NCI-H2227 treated with DMSO at 0.1 percent for 48 hours (cell line): ENCODE measurements at places on chromosomes 5 and 9.

- peak; percentile 70 for DNase-seq
These were observed 1.1 kb downstream of the ZNF367 start for GRCh38 chr9:96417051-96417586.

DNA sequence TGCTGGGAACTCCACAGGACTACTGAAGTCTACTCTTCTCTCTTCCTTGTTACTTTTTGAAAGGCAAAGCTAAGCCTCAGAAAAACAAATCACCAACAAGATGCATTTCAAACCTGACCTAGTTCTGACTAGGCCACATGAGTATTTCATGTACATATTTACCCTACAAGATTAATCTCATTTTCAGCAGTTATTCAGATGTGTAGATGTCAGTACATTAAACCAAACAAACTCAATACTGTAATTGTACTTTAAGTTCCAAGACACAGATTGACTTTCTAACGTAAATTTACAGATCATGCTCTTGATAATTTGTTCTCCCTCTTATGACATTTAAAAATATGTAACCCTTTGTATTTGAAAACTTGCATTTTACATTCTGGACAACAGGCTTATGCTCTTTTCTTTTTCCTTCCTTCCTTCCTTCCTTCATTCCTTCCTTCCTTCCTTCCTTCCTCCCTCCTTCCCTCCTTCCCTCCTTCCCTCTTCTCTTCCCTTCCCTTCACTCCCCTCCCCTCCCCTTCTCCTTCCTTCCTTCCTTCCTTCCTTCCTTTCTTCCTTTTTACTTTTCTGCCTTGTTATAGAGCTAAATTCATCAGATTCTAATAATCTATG lies 1653.4 kb downstream of the EFNA5 start:
- DNase-seq = no peak

DNA sequence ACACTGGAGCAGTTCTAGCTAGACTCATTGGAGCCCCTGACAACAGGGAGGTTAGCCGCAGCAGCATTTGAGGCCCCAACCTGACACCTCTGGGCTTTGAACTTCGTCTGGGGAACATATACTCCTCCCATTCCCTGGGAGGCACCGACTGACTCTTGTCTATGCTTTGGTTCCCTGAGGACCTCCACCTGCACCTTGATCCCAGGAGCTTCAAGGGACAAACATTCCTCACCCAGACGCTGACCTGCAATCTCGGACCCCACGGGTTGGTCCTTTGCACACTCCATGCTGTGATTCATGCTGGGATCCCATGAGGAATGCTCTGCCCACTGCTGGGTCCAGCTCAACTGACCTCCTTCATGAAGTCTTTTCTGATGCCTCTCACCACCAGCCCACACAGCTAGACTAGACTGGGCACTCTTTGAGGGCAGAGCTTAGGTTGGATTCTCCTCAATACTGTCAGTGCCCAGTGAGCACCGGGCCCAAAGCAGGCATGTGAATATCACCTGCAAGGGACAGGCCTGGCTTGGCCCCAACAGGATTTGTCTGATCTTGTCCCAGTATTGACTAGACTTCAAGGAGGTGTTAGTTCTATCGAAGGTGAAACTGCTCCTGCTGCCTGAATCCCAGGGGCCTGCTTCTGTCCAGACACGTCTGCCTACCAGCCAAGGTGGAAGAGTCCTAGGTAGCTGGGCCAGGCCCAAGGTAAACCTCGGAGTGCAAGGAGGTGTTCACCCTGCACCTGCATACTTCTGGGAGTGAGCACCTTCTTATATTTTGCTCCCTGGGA lies 51.8 kb upstream of the ZBTB43 start:
- DNase-seq = no peak

- no peak for DNase-seq
These were observed 174.3 kb downstream of the PAPPA start for GRCh38 chr9:116327701-116328405.

- no peak for DNase-seq
These were observed 57.9 kb upstream of the FST start for GRCh38 chr5:53422539-53422938.

GRCh38 chr9:127131871-127132270 lies 9.4 kb upstream of the ANGPTL2 start:
- no peak for DNase-seq

- DNase-seq = no peak
These were observed 16.5 kb upstream of the IRX4 start for GRCh38 chr5:1899201-1899600.

- DNase-seq = no peak
These were observed 196.2 kb upstream of the TARS1 start for GRCh38 chr5:33244441-33245150.

DNA sequence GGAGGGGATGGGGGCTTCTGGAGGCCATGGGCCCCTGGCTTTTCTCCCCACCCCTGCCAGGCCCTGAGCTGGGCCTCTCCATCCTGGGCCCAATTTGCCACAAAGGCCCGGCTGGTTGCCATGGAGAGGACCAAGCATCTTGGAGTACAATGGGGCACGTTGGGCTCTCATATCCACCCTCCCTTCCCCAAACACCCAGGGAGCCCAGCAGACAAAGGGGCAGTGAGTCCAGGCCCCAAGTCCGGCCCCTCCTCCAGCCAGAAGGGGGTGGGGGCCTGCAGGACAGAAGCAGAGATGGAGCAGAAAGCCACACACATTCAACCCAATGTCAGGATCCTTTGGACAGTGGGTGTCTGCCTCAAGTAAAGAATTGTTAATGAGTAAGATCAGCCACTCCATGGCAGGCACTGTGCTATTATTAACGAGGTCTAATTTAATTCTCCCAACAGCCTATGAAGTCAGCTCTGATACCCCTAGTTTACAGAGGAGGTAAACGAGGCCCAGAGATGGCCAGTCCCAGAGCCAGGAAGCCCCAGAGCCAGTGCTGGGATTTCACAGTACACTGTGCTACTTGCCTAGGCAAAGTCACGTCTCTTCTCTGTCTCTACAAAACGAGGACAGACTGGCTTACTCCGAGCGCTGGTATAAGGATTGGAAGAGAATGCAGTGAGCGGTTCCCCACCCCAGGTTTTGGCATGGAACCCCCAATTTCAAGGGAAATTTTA lies 2.3 kb downstream of the CRB2 start:
- DNase-seq = no peak

DNA sequence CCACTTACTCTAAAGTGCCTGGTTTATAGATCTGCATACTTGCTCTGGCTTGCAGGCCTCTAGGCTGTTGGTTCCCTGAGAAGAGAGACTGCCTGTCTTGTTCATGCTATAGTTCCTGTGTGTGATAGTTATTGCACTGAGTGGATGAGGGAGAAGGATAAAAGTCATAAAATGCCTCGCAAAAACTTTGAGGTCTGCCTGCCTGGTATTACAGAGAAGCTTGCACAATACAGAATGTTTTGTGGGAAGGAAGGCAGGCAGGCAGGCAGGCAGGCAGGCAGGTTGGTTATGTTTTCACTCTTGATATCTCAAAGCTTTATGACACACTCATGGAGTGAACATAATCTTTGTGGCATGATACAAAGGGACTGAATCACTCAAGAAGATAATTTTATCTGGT lies 287.1 kb downstream of the SLIT3 start:
- no peak for DNase-seq
